ENCODE measurements at places on chromosomes 12 and 14. TPM values are rescaled to one million over a fixed set of nuclear protein-coding genes. Genes with fewer than 3 reads are reported as not detected.

GRCh38 chr14:27199272-27199671, 601.4 kb upstream of the NOVA1 start:
- DNase-seq: no peak

- no peak for DNase-seq
Measured at GRCh38 chr14:69317780-69318179, 57.8 kb downstream of the GALNT16 start.

CLEC2A gene
- total RNA-seq: not detected

ACSS3 gene
- 20.4 TPM for total RNA-seq

DNA sequence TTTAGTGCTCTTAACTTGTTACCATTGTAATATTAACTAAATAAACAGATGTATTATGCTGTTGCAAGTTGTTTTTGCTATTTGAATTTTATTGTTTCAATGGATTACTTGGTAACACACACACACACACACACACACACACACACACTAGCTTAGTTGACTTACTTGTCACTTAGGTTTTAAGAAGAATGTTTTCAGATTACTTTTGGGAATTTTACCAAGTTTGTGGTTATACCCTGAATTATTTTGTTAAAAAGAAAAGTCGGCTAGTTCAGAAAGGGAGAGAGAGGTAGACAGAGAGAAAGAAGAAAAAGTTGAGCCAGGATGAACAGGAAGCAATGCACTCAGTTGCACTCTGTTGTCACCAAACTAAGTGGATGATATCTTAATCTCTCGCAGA, 5.3 kb downstream of the SSTR1 start:
- DNase-seq: no peak

DNA sequence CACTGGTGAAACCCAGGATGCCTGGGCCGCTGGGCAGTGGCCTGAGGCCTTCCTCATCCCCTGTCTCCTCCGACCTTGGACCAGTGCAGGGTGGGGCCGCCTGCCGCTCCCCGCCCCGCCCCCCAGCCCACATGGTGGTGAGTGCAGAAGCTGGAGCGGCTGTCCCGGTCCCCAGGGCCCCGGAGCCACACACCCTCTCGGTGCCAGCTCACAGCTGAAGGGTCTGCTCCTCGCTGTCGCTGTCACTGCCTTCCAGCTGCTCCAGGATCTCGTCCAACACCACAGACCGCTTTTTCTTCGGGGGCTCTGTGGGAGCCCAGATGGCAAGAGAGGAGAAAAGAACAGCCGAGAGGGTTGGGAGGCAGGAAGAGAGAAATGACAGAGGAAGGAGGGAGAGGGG, 143.1 kb downstream of the RBM19 start:
- no peak for DNase-seq

CBLN3 gene
- 1.1 TPM for total RNA-seq

SERPINA4 gene
- not detected for total RNA-seq

SMOC1 gene
- total RNA-seq: 1.2 TPM

DNA sequence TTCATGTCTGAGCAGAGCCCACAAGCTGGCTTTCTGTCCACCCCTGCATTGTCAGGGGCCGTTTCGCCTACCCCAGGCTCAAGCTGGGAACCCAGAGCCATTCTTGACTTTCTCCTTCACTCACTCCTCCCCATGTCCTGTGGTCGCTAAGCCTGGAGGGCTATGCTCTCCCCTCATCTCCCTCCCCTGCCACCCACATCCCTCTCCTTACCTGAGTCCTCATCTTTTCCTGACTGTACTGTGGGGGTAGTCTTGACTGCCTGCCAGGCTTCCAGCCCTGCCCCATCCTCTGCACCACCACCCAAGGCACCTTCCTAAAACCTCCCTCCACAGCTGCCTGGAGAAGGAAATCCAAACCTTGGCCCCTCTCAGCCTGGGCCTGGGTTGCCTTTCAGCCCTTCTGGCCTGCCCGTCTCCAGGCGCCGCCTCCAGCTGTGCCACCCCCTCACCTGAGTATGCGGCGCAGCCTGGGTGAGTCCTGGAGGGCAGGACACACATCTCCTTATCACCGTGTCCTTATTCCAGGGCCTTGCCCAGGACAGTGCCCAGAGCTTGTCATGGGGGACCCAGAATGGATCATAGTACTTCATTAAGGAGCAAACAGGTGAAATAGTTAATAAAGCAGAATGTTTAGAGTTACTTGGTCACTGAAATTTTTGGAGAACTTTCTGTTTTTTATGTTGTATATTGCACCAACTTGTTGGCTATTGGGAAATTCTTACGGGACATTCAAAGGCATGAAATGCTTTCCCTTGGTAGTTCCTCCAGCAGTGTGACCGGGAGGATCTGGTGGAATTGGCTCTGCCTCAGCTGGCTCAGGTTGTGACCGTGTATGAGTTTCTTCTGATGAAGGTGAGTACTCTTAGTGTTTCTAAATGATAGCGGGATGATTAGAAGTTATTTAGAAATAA, 14.5 kb downstream of the ZNF839 start:
- DNase-seq: no peak

DNA sequence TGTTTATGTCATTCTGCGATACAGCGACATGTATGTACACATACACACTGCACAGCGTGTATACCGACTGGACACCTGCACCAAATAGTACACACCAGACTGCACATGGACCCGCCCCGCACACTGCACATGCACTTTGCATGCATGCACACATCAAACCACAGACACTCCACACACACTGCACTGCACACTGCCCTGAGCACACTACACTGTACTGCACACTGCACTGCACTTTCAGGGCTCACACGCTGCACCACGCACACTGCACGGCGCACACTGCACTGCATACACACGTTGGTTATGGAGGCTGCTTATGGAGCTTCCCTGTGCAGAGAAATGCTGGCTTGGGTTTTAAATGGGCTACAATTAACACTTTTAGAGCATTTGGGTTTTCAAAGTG, 1.6 kb downstream of the PAPLN start:
- DNase-seq: no peak

DNA sequence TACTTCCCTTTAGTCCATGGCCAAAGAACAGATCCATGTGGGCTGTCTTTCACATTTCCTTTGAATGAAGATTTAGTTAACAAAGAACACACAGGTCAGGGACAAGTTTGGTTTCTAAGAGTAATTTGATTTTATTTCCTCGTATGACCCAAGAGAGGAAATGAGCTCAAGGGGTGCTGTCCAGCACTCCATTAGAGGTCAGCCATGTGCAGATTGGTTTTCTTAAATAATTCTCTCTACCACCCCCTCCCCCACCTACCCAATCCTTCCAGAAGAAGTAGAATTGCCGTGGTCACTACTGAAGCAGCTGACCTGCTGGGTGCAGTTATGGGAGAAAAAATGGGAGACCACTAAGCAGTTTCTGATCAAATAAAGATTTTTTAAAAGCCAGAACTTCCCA, 13.9 kb upstream of the OAS1 start:
- DNase-seq: no peak

TMEM120B gene
- 10.3 TPM for total RNA-seq

- no peak for DNase-seq
Measured at GRCh38 chr12:47938093-47938492, 25.3 kb upstream of the TMEM106C start.

Measured in Right ventricle myocardium inferior (tissue), 1 donor.